HFFc6 (cell line): ENCODE measurements at places on chromosomes 6 and 20. TPM values are rescaled to one million over a fixed set of nuclear protein-coding genes. Genes with fewer than 3 reads are reported as not detected.

Gene NKAIN2
- total RNA-seq = not detected in 3 replicates

- H3K27ac ChIP-seq = no peak overlapping the region
- peaks cover 1% of the 10 kb centered on the region; the same call in 1 of the 2 replicates for H3K27me3 ChIP-seq
- no peak for DNase-seq
- 0 out of 2 replicates have a peak, but pooled peaks cover 4% of the 10 kb centered on the region for H3K36me3 ChIP-seq
- H3K4me3 ChIP-seq = no peak overlapping the region
- H3K4me1 ChIP-seq = no peaks in the 10 kb centered on the region
Measured at GRCh38 chr20:14700639-14700960, 363.2 kb upstream of the FLRT3 start.

Gene ATP6V1G2
- total RNA-seq = 2.6 to 5.0 TPM (median 3.6 TPM) in 3 replicates

- peaks cover 21% of the 10 kb centered on the region for H3K27me3 ChIP-seq
- H3K4me1 ChIP-seq = peaks cover 20% of the 10 kb centered on the region
- no peak overlapping the region for H3K27ac ChIP-seq
- no peak overlapping the region for H3K4me3 ChIP-seq
Measured at GRCh38 chr6:3513416-3513815, 56.6 kb upstream of the SLC22A23 start.

DNA sequence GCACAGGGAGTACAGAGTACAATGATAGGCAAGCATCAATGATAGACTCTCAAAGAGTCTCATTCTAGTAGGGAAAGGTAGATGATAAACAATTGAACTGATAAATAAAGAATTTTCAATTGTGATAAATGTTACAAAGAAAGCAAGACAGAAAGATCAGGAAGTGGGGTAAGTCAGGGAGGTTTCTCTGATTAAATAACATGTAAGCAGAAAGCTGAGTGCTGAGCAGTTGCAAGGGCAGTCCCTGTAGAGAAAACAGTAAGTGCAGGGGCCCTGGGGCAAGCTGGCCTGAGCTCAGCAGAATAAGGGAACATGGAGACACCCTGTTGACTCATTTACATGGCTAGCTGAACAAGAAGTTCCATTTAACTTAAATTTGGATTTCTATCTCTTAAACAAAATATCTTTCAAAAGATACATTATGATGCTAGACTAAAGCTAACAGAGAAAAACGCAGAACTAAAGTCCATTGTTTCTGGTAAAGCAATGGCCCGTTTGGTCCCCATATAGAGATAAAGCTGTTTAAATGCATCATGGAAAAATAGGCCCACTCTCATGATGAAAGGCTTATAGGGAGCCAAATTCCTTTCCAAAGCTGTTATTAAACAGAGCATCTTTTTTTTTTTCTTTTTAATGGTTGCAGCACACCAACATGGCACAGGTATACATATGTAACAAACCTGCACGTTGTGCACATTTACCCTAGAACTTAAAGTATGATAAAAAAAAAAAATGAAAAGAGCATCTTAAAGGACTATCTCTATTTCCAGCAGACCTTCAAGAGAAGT lies 5.3 kb upstream of the TNFAIP3 start:
- H3K4me1 ChIP-seq = peaks cover 16% of the 10 kb centered on the region
- DNase-seq = no peak
- no peak overlapping the region for H3K4me3 ChIP-seq

Gene MEP1A
- total RNA-seq = not detected in 3 replicates

Gene RNF146
- 23.3 to 25.7 TPM (median 23.4 TPM) in 3 replicates for total RNA-seq

- H3K27me3 ChIP-seq = peaks cover 8% of the 10 kb centered on the region
- no peaks in the 10 kb centered on the region for H3K36me3 ChIP-seq
- H3K27ac ChIP-seq = no peak overlapping the region
- no peaks in the 10 kb centered on the region for H3K4me1 ChIP-seq
Measured at GRCh38 chr20:20089018-20089417, 36.7 kb downstream of the CFAP61 start.

Gene OR2H2
- total RNA-seq = not detected in 3 replicates

DNA sequence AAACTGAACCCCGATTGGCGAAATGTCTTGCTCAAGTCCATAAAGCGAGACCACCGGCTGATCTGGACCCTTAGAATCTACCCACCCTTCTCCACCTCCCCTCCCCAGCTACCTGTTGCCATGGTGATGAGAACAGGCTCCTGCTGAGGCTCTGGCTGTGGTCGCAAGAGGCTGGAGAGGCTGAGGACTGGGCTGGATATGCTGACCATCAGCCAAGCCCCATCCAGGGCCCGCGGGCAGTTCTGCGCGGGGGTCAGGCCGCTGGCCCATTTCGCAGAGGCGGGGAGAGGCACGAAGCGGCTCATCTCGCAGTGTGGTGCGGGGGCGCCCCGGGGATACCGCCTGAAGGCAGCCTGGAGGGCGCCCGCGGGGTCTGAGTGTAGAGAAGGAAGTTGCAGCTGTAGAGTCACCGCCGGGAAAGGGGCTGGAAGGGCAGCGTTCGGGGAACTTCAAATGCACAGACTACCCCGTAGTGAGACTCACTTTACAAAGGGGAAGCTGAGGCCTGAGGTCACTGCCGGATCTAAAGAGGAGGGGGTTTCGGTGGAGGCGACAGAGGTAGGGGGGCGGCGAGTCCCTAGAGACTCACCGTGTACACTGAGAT lies 671 bp downstream of the TAPBP start:
- peaks cover 19% of the 10 kb centered on the region for H3K36me3 ChIP-seq
- DNase-seq = no peak
- H3K27ac ChIP-seq = peak overlapping the region; percentile 98
- H3K4me1 ChIP-seq = peaks cover 43% of the 10 kb centered on the region

- peaks cover 6% of the 10 kb centered on the region for H3K27me3 ChIP-seq
- H3K36me3 ChIP-seq = no peaks in the 10 kb centered on the region; the same call in 1 of the 2 replicates
- H3K4me3 ChIP-seq = no peak overlapping the region
- H3K4me1 ChIP-seq = no peaks in the 10 kb centered on the region
- no peak for DNase-seq
Measured at GRCh38 chr20:4848041-4848440, 126.3 kb downstream of the PRND start.

DNA sequence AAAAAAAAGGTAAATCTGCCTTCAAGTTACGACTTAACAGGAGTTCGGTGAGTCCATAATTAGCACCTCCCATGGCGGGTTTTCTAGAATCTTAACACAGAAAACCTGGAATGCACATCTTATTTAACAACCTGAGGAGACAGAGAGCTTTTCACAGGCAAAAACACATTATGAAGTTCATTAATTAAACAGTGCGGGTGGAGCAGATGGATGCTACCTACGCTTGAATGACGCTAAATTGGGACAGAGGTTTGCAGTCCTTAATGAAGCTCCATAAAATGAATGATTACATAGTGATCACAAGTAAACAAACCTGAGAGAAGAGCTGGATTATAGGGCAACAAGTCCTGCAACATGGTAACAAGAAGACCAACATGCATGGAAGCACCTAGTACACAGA lies 81.0 kb downstream of the INSM1 start:
- peaks cover 16% of the 10 kb centered on the region for H3K4me1 ChIP-seq
- no peaks in the 10 kb centered on the region for H3K36me3 ChIP-seq
- no peak for DNase-seq
- H3K4me3 ChIP-seq = no peak overlapping the region
- H3K27ac ChIP-seq = no peak overlapping the region

DNA sequence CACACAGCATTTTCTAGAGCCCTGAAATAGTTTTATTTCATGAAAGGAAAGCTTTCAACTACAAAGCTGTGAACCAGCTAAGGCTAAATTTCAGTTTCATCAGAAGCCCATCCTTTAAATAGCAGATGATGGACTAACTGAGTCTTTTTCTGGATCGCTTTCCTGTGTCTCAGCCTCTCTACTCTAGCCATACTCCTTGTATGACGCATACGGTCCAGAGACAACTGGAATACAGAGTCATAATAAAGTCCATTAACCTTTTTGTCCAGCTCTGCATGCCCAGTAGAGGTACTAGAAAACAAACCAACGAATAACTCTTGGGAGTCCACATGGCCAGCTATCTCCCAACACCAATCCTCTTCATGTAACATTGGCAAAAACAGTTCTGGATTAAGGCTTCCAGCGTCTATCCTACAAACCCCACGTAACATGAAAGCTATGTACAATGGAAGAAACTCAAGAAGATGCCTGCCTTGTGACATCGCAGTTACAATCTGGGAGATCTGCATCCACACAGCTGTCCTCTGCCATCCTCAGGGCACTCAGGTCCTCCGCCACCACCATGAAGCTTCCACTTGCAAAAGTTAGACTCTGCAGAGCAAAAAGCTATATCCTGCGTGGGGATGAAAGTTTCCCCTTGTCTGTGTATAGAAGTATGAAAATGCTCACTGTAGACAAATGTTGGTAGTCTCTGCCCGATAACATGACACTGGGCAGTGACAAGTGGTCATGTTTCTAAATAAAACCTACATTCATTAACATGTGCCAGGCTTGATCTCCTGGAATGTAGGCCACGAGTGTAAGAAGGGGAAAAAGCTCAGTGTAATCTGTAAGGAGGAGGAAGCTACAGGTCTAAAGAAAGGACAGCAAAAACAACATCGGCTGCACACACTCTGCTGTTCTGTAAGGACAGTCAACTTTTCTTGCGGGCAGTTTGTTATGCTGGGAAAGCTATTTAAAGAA lies 360.4 kb downstream of the ESR1 start:
- no peak for DNase-seq
- no peak overlapping the region for H3K27ac ChIP-seq
- H3K36me3 ChIP-seq = peaks cover 23% of the 10 kb centered on the region; the same call in 1 of the 2 replicates
- H3K27me3 ChIP-seq = peaks cover 3% of the 10 kb centered on the region; the same call in 1 of the 2 replicates

Gene ZC3H12D
- 0.09 to 0.10 TPM in 2 of 3 replicates, not detected in the other for total RNA-seq

DNA sequence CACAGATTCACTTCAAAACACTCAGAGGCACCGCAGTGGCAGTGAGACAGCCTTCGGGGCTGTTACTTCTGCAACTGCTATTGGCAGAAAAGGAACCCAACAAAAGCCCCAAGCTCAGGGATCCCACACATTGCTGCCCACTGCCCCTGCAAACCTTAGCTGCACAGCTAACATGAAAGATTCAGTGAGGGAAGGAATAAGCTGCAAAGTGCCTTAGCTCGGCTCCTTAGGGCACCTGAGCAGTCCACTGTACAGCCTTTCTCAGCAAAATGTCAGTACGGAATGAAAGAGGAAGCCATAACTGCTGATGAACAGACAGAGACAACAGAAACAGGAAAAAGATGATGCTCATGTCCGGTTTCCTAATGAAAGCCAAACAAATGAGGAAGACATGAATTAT lies 179.7 kb upstream of the SHLD1 start:
- no peak overlapping the region; the same call in 1 of the 2 replicates for H3K27ac ChIP-seq
- H3K36me3 ChIP-seq = peaks cover 5% of the 10 kb centered on the region; the same call in 1 of the 2 replicates
- no peak overlapping the region for H3K4me3 ChIP-seq
- DNase-seq = no peak
- no peaks in the 10 kb centered on the region for H3K4me1 ChIP-seq
- H3K27me3 ChIP-seq = no peaks in the 10 kb centered on the region; the same call in 1 of the 2 replicates

Gene PRDM13
- not detected in 3 replicates for total RNA-seq

DNA sequence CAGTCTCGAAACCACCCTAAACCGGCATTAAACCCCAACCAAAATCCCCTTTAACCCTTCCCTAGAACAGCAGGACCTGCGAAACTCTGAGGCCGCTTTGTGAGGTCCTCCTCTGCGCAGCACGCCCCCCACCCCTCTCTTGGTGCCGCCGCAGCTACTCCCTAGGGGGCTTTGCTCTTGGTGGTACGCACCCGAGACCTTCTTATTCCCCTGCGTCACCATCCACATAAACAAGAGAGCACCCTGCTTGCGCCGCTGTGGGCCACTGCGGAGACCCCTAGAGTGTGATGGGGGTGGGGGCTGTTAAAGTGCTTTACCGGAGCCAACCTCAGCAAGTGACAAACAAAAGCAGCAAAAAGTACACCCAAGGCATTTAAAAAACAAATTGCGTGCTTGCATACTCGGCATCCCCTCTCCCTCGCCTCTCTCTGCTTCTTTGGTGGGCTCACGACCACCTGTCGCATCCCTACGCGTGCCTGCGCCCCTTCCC lies 502 bp upstream of the GNAS start:
- H3K4me1 ChIP-seq = peaks cover 20% of the 10 kb centered on the region
- DNase-seq = no peak
- H3K36me3 ChIP-seq = no peaks in the 10 kb centered on the region
- H3K4me3 ChIP-seq = peak overlapping the region; percentile 94
- H3K27ac ChIP-seq = no peak overlapping the region
- H3K27me3 ChIP-seq = peaks cover 34% of the 10 kb centered on the region

DNA sequence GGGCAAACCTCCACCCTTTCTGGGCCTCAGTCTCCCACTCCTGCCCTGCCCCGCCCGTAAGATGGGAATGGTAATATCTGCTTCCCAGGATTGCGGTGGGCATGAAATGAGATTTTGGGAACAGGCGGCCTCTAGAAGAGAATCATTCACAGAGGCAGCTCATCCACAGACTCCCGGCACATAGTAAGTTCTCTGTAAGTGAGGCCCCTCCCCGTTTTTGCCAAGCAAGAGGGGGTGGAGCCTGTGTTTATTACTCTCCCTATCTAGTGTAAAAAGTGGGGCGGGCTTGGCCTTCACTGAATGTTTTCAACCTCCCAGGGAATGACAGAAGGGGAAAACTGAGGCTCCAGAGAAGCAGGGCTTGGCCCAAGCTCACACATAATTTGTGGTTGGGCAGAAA lies 20.0 kb downstream of the SUN5 start:
- H3K4me3 ChIP-seq = no peak overlapping the region
- no peak overlapping the region for H3K27ac ChIP-seq
- H3K36me3 ChIP-seq = no peaks in the 10 kb centered on the region
- H3K27me3 ChIP-seq = peaks cover 22% of the 10 kb centered on the region
- DNase-seq = no peak
- no peaks in the 10 kb centered on the region for H3K4me1 ChIP-seq
